ENCODE measurements at places on chromosomes 6 and 20.
A peak's percentile ranks its signal among the peaks of the same experiment; 100 is the strongest.

DNA sequence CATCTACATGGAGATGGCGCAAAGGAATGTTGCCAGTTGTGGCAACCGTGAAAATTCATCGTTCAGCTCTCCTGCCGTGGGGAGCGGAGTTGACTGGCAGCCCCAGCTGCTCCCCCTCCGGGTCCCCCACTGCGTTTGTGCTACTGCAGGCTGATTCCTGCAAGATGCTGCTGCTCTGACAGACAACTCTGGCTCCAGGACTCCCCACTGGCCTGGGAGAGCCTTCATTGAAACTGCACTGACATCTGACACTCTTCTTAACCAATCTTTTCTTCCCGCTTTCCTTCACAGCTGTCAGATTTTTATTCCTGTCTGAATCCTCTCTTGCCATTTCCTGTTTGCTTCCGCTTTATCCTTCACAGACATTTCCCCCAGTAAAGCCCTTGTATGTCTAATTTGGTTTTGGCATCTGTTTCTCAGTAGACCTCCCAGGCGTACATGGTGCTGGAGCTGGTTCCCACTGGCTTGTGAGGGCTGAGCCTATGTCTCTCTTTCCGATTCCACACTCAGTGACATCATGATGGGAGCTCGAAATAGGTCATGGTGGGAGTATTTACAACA is 9.5 kb upstream of the ATRN start:
- peak; percentile 86 for DNase-seq

DNA sequence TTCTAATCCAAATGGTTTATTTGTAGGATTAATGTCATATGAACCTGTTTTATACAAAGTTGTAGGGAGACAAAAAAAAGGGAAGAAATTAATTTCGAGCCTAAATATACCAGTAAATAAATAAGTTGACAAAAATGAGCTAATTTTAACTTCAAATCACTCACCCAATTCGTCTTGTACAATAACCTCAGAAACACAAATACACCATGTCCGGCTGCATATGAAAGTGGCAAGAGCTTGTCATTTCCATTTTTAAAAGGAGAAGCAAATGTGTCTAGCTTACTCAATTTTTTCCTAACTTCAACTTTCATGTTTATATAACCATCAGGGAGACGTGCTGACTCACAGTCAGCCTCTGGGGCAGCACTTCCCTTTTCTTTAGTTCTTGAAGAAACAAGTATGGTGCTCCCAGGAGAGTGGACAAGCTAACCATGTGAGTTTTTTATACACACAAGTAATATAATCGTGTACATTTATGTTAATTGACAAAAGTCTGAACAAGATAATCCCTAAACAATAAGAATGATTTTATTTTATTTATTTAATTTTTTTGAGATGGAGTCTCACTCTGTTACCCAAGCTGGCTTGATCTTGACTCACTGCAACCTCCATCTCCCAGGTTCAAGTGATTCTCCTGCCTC is 55.5 kb upstream of the SGK1 start:
- peak; percentile 76 for DNase-seq

DNA sequence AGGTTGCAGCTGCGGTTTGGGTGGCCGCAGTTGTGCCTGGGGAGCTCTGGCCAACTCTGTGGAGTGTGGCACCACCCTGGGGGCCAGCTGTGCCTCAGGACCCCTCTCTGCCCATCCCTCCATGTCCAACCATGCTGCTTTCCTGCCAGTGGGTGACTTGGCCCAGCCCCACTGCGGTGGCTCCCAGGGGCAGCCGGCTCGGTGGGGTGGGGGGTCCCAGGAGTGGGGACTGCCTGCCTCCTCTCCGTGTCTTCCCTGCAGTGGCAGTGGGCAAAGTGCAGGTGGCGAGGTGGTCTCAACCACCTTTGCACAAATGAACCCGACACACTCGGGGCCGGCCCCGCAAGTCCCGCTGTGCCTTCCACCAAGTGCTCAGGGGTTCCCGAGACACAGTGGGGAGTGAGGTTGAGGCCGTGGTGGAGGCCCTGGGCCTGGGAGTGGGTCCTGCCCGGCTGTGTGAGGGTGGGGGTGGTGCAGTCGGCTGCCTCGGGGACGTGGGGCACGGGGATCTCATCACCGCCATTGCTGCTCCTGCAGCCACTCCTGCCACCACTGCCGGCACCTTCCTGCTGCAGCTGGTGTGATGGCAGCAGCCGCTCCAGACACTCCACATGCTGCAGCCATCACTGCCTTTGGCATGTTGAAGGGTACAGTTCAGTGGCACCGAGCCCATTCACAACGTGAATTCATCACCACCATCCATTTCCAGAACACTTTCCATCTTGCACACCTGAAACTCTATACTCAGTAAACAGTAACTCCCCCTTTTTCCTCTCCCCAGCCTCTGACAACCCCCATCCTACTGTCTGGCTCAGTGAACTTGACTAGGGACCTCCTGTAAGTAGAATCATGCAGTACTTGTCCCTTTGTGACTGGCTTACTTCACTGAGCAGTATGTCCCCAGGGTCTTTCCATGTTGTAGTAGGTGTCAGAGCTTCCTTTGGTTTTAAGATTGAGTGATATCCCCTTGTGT is 10.7 kb upstream of the SLCO4A1 start:
- DNase-seq, result no peak

DNA sequence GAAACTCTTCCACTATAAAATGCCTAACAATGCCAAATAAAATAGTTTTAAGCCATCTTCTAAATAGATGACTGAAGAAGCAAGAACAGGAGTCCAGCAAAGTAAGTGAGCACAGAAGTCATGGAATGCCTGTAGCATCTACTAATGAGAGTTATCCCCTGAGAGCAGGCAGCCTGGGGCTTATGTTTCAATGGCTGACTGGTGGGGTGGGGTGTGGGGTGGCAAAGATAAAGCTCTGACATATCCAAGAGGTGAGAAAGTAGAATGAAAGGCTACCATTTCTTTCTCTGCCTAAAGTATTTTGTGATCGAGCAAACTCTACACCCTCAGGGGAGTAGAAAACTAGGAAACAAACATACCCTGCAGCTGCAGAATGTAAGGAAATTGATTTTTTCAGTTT is 348.8 kb downstream of the TFAP2B start:
- peak; percentile 7 for DNase-seq

DNA sequence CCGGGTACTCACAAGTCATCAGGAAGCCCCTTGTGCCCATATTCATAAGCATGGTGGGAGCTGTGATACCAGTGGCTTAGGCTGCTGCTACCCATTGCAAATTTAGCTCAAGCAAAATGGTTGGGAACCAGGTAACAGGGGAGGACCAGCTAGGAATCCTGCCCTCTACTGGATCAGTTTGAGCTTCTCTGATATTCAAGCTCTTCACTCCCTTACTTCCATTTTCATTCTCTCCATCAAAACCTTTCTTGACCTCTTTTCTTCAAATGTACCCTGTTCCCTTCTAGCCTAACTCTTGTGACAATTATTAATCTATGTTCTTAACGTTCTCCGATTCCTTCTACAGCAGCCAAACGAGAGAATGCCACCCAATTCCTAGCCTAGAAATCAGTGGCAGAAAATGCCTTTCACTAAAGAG is 9.7 kb downstream of the NOL7 start:
- DNase-seq, result no peak

GRCh38 chr6:144667532-144668503 is 382.7 kb downstream of the UTRN start:
- no peak for DNase-seq

DNA sequence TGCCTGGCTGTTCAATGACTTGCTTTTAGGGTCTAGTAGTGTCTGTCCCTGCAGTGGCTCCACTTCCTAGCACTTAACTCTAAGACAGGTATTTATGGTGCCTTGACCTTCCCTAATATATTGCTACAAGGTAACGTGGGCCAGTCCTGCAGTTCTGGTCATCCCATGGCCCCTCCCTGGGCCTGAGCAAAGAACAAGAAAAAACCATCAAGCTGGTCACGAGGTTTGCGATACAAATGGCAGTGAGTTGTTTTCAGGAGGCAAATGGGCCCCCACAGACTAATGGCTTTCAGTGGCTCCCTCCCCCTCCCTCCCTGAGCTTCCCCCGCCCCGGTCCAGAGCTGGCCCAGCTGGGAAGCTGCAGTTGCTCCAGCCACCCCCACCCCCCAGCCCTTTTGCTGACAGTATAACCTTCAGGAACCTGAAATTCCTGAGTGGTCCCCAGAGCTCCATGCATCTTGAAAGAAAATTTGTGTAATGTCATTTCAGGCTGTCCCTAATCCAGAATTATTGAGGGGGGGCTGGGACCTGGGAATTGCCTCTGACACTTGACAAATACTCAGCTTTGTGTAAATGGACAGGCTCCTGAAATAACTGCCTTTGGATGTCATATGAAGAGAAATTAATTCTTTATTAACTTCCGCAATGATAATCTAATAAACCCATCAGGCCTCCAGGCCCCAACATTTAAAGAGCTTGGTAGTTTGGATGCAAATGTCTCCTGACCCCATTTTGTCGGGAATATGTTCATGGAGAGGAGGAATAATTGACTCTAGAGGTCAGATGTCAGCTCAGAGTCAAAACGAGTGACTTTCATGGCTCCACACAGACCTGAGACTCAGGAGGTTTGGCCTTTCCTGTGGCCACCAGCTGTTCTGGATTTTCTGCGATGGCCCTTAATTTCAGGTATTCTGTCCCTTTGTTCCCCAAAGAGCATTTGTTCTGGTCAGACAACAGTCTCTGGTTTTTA is 153.2 kb upstream of the TOP1 start:
- no peak for DNase-seq

- DNase-seq, result peak; percentile 87
Measured at GRCh38 chr6:109036574-109037294, 57.9 kb downstream of the SESN1 start.

- DNase-seq, result no peak
Measured at GRCh38 chr20:38117635-38118034, 47.4 kb downstream of the TGM2 start.

DNA sequence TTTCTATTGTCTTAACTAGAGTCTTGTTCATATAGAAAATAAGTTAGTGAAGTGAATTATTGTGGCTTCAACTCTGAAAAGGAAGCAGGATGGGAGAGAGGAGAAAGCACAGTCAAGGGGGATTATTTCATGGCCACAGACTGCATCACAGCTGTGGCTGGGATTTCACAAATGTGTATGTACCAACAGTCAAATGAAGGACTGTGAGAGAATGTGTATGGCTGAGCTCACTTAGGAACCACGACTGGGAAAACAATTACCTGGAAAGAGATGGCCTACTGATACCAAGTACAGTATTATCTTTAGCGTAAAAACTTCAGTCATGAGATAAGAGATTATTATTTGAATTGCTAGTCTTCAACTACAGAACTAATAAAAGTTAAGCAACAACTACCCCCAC is 54.9 kb downstream of the SESN1 start:
- DNase-seq, result peak; percentile 53

DNA sequence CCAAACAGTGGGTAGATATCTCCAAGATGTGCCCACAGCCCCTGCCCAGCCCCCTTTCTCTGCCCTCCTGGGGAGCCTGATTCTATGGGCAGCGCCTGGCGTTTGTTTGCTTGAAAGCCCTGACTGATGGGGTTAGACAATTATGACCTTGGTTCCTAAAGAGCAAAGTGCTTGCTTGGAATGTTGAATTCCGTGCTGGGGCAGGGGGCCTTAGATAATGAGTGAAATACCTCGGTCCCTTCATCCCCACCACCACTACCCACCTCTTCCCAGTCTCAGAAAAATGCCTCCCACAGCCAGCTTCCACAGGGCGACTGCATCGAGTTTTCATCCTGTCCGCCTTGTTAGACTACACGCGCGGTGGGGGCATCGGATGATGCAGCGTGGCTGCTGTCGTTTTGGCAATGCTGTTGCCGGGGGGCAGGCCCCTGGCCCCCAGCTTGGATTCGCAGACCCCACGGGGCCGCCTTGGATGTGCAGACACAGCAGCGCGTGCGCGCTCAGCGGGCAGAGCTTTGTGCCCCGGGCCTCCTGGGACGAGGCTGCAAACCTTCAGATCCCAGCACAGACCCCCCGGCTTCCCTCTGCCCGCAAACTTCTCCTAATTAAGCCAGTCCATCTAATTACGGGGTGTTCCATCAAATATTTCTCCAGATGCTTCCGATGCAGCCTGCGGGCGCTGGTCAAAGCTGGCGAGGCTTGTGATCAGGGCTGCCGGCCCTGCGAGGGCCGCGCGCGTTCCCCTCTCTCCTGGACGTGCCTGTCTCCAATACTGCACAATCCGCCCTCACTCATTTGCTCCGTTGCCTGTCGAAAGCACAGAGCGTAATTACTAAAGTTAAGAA is 86.1 kb downstream of the LINC00237 start:
- peak; percentile 5 for DNase-seq
